Hippocampal formation (tissue), 2 donors: ENCODE measurements at places on chromosomes 3 and 15.

DNA sequence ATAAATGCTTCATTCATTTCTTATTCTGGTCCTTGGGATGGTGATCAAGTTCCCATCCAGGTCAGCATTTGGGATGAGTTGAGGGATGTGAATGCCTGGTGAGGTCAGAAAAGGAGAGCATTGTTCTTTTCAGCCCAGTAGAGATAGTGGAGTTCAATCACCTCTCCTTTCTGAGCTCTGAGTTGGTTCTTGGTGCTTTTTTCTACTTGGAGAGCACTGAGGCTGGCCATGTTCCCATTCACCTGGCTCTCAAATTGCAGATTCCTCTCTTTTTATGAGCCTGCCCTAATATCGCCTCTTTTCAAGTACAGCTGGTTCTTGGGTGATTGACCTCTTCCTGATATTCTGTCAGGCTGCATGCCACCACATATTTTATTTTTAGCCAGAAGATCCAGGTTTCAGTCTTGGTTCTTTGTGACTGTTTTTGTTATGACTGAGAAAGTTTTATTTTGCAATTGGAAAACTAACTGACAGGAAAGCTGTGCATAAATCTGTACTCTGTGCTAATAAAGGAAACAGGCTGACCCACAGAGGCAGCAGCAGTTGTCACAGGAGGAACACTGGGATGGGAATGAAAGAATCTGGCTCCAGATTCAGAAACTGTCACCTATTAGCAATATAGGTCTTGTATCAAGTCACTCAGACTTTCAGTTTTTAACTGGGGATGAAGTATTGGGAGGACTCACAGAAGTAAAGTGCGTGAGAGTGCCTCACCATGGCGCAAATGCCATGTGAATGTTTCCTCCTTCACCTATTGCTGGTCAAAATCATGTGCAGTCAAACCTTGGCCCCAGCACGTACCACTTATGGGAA, 10.7 kb downstream of the AQP9 start:
- no peak for DNase-seq

- DNase-seq, result no peak
Observed at GRCh38 chr3:17213102-17213501, 328.3 kb downstream of the PLCL2 start.

DNA sequence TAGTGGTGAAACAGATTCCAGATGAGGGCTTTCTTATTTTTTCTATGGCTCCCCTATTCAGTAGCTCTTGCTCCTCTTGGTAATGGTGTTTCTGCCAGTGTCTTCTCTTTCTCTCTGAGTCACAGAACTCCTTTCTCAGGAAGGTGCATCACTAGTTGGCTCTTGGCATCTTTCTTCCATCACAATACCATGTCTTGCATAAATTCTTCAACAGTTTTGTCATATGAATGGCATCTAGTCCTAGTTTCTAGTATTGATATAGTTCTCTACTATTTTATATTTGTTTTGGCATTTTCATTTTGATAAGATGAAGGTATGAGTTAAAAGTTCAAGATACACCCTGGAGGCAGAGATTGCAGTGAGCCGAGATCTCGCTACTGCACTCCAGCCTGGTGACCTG, 51.0 kb downstream of the REC114 start:
- DNase-seq, result no peak

DNA sequence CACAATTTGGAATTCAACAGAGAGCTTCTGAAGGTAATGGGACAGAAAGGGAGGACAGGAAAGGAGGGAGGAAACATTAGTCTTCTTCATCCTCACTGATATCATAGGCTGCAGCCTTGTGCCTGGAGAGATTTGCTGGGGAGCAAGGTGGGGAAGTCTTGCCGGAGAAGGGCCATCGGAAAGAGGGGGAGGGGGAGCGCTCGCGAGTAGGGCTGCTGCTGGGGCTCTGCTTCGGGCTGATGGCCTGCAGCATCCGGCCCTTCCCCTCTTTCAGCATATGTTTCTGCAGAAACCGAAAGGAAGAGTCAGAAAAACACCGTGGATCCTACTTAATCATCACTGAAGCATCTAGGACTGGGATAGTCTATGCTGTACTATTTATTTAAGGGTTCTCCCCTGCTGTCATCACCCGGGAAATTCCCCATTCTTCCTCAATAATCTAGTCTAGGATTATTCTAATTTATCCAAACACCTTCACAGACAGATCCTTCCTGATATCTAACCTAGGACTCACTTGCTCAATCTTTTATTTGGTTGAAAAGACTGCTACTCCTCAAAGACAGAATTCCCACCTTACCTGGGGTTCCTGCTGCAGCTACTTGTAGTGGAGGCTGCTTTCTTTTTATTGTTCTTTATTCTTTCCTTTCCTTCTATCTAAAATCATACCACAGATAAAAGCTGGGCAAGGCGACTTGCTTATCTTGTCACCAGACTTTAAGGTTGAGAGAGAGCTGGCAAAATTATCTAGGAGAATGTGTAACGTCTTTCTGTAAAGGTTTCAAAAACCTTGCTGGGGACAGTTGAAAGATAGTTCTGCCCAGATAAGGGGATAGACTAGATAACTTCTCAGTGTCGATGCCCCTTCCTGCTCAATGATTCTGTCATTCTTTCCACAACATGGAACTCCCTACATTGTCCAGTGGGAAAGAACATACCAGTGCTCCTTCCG, 22.6 kb downstream of the SLC51A start:
- no peak for DNase-seq

DNA sequence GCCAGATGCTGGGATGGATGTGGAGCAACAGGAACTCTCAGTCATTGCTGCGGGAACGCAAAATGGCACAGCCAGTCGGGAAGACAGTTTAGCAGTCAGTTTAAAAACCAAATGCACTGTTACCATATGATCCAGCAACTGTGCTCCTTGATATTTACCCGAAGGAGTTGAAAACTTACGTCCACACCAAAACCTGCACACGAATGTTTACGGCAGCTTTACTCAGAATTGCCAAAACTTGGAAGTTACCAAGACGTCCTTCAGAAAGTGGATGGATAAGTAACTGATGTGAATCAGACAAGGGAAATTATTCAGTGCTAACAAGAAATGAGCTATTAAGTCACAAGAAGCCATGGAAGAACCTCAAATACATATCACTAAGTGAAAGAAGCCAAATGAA, 36.1 kb upstream of the SLC41A3 start:
- no peak for DNase-seq
